ENCODE measurements at places on chromosomes 12 and 14.

DNA sequence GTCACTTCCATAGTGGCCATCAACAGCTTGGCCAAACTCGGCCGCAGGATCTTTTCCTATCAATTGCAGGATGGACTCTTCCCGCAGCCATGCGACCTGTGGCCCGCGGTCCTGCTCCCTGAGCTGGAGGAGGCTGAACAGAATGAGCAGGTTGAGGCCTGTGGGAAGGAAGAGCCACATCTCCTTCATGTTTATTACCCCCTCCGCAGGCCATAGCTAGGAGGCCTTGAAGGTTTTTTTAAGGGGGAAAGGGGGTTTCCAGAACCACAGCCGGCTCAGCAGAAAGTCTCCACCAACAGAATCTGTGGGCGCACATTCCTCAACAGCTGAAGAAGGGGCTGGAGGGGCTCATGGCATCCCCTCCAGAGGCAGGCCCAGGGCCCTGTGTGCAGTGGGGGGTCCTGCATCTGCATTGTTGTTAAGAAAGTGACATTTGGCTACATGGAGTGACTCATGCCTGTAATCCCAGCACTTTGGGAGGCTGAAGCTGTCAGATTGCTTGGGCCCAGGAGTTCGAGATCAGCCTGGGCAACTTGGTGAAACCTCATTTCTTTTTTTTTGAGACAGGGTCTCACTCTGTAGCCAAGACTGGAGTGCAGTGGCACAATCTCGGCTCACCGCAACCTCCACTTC, 25.2 kb upstream of the PPP1R13B start:
- no peak for DNase-seq

DNA sequence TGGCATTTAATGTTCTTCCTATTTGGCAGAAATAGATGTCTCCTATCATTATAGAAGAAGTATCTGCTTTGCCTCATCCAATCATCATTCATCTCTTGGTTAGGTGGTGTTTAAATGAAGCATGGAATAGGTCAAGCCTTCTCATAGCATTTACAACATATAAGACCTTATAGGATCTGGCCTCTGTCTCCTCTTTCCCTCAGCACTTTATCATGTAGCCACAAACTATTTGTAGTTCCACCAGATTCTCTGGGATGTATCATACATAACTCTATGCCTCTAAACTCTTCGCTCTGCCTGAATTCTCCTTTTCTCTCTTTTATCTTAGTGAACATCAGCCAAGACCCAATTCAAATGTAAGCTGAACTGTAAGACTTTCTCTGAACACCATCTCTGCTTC, 20.7 kb downstream of the NAA25 start:
- no peak for DNase-seq

- no peak for DNase-seq
Measured at GRCh38 chr14:102226356-102227125, 78.4 kb downstream of the MOK start.

DNA sequence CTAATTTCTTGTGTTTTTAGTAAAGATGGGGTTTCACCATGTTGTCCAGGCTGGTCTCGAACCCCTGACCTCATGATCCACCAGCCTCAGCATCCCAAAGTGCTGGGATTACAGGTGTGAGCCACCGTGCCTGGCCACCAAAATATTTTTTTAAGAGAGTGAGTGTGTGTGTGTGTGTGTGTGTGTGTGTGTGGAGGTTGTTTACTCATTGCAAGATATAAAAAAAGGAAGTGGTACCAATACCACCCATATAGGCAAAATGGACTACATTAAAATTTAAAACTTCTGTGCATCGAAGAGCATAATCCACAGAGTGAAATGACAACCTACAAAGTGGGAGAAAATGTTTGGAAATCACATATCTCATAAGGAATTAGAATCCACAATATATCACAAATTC, 15.5 kb upstream of the CLEC2A start:
- no peak for DNase-seq

DNA sequence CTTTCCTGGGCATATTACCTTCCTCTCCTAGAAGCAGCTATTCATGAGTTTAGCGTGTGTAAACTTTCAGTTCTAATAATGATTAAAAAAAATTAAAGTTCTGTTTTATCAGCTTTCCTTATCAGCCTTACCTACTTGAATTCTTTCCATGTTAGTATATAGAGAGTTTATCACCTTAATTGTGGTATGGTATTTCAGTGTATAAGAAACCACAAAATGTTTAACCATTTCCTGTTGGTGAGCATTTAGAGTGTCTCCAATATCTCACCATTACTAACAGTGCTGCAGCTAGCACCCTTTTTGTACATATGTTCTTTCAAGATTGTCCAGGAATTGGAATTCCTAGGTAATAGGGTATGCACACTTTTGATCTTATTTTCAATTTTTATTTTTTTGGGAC, 89.5 kb downstream of the FBXO33 start:
- no peak for DNase-seq
